ENCODE measurements at places on chromosomes 7 and 10.
A peak's percentile ranks its signal among the peaks of the same experiment; 100 is the strongest.

- DNase-seq: no peak
Observed at GRCh38 chr10:31760674-31761081, 168.0 kb downstream of the ARHGAP12 start.

- DNase-seq: no peak
Observed at GRCh38 chr7:46368871-46369270, 447.8 kb upstream of the IGFBP3 start.

DNA sequence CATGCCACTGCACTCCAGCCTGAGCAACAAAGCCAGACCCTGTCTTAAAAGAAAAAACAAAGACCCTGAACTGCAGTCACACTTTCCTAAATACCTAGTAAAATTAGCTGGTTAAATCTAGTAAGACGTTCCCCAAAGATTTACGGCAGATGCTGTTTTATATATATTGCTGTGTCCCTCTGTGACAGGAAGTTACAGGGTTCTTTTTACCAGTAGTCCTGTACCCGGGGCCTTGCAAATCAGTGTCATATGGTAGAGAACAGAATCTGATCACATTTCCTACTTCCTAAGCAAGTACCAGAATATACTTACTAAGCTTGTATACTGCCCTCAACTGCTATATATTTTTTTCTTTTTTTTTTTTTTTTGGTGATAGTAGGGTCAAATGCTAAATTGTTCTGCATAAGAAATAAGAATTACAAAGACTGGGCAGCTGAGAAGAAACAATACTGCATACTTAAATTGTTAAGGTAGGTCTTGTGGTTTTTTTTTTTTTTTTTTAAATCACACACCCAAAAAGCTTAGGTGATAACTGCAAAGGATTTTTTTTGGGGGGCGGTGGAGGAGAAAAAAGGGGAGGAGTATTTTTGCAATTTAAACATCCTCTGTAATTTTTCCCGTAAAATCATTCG lies 27.3 kb upstream of the KMT2E start:
- DNase-seq: no peak

GRCh38 chr10:104330168-104331110 lies 7.8 kb downstream of the ITPRIP start:
- DNase-seq: no peak

DNA sequence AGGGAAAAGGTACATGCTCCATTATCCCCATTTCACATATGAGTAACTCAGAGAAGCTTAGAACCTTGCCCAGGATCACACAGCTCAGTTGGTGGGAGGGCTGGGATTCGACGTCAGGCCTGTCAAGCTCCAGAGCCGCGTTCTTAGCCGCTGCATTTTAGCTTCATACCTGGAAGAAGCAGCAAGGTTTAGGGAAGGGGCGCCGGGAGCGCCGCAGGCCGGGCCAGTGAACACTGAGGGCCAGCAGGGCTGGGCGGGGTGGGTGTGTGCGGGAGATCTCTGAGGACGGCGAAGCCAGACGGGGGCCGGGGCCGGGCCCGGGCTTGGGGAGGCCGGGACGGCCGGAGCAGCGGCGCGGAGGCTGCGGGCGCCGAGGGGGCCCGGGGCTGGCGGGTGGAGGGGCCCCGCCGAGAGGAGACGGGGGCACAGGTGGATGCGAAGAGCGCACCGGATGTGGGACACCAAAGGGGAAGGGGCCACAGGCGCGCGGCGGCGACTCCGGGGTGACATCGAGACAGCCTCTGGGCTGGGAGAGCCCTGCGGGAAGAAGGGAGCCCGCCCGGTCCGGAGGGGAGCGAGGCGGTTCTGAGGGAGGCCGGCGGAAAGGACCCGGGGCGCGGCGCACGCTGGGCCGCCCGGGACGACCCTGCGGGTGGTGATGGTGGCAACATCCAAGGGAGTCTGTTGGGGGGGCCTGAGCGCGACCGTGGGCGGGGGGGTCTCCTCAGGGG lies 498 bp downstream of the NDST2 start:
- DNase-seq: peak; percentile 55

DNA sequence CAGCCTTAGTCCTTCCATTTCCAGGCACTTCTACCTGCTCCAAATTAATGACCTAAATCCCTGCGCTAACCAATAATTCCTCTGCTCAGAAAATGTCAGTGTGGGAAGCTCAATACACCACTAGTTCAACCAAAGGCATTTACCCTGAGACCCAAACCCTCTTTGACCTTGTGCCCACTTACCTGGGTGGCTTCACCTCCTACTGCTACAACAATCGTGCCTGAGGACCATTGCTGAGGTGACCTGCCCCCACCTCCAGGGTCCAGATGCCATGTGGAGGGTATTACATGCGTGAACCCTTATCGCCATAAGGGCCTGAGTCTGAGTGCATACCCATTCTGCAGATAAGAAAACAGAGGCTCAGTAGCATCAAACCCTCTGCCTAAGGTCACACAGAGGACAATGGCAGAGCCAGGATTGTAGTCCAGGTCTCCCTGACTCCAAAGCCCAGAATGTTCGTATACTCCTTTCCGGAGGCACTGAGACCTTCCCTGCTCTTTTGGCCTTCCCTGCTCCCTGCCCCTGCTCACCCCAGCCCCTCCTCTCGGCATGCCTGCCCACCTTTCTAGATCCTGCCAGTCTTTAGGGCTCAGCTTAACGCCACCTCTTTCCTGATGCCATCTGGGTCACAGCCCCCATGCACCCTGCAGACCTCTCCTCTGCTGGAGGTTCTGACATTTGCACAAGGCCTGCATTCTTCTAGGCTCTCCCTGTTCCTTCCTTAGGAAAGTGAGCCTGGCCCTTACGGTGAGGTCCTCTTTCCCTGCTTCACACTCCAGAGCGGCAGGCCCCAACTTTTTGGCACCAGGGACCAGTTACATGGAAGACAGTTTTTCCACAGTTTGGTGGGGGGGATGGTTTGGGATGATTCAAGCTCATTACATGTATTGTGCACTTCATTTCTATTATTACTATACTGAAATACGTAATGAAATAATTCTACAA lies 94.9 kb downstream of the CHST15 start:
- peak; percentile 4 for DNase-seq

- DNase-seq: no peak
Observed at GRCh38 chr10:21895932-21896331, 107.6 kb downstream of the DNAJC1 start.

DNA sequence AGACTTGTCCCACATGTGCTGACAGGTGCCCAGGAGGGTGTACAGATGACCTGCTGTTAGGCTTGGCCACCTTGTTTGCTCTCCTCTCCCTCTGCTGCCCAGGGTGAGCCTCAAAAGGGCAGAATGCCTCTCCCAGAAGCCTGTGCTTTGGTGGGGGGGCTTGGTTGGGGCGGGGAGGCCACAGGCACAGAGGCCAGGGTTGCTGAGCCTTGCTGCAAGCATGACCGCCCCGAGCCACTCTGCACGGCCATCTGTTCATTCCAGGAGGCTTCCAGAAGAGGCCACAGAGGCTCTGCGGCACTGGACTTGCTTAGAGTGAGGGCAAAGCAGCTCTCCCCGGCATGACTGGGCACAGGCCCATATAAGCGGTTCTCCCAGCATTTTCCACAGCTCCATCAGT lies 190.8 kb downstream of the GLRX3 start:
- DNase-seq: no peak

DNA sequence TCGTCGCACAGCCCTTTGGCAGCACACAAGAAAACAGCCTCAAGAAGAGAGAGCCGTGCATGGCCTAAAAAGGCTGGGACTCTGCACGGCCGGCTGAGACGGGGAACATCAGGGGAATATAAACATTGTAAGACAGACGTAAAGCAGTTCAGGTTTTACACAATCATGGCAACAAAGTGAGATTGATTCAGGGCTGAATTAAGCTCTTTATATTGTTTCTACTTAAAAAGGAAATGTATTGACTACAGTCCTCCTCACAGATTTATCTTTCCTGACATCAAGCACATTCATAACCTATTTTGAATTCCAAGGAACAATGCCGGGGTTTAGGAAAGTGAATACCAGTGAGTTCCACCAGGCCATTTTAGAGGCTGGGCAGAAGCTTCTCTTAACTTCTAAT lies 25.2 kb downstream of the SORBS1 start:
- no peak for DNase-seq

- no peak for DNase-seq
Observed at GRCh38 chr10:118395947-118396346, 53.8 kb upstream of the FAM204A start.

DNA sequence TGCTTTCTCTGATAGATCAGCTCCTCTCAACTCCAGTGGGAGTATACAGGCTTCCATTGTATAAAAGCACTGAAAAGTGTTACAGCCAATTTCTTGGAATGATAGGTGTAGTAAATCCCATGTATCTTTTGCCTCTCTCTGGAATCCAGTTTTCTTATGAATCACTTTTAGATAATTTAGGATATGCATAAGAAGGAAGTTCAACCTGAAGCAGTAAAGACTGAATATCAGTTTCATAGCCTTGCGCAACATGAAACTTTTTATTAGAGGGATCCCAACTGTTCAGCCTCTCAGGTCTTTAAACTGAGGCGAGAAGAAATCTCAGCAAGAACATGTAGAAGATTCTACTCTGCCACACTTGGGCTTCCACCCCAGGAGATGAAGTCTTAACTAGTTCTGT lies 280.0 kb downstream of the MALRD1 start:
- DNase-seq: no peak

- DNase-seq: peak; percentile 24
Observed at GRCh38 chr7:8177109-8177933, 84.6 kb downstream of the ICA1 start.

DNA sequence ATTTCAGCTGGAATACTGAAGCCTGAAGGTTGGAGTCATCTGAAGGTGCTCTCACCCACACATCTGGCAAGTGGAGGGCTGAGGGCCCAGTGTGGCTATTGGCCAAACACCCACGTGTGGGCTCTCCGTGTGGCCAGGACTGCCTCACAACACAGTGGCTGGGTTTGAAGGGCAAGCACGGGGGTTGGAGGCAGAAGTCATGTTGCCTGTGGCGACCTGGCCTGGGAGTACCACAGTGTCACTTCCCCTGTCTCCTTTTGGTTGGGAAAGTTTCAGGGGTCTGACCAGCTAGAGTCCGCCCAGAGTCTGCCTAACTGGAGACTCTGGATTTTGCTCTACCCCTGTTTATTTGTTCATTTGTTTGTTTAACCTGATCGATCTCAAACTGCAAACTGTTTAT lies 169.5 kb downstream of the DNAJB6 start:
- no peak for DNase-seq

DNA sequence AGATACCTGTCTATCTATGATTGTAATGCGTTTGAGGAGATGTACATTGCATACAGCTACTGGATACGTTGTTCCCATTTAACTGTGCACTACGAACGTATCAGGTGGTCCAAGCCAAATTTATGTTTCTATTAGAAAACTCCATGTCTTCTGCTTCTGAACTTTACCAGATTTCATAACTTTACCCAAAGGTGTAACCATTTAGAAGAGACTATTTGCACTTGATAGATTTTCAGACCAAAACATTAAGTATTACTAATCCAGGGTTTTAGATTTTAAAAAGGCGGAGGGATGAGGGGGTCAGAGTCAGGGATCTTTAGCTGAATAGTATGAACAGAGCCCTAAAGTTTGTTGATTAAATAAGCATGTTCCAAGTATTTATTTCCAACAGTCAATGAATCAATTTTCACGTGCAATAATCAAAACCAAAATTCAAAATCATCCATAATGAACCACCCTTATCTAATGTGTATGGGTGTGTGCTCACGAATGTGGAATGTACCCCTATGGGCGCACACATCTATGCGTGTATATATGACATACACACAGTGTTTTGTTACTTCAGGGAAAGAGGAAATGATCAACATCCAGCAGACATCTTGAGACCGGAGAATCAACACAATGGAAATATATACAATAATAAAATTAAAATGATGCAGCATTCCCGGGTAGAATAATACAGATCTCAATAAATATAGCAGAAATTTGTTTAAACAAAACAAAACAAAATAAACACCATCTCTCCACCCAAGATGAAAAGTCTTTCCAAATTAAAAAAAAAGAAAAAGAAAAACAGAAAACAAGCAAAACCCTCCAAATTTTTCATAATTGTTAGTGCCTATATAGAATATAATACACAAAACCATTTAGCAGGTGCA lies 3.4 kb downstream of the FEZF1 start:
- DNase-seq: no peak

DNA sequence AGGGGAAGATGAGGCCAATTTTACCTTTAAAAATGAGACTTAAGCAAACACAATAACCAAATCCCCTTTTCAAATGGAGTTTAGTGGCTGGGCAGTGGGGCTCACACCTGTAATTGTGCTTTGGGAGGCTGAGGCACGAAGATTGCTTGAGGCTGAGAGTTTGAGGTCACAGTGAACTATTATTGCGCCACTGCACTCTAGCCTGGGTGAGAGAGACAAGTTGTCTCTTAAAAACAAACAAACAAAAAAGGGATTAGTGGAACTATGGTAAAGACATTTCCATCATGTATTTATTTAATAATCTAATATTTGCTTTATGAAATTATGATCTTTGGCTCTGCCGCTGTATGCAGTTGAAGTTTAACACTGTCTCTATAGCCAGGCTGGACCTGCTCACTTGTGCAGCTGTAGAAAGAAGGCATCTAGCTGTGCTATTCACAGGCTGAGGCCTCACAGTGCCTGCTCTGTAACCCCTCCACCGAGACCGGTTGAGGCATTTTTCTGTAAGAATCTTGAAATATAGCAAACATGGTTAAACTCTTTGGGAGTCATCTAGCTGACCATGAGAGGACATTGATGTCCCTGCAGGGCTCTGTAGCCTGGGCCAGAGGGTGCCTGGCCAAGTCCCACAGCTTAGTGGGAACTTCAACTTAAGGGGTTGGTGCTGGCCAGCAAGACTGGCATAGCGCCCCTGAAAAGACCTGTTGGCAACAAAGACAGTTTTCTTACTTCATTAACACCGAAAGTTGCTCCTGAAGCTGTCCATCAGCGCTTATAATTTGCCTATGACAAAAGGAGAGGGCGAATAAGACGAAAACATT lies 131.8 kb downstream of the BMPER start:
- DNase-seq: no peak

DNA sequence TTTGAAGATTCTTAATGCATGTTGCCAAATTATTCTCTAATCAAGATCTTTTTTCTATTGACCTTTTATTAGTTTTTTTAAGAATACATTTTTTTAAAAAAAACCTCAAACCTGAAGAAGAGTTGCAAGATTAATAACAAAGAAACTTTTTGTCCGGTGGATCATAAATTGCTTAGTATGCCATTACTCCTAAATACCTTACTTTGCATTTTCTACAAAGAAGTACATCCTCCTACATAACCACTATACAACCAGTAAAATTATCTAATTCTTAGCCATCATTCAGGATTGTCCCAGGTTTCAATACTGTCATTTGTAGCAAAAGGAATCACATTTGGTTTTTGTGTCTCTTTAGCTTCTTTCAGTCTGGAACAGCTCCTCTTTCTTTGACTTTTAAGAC lies 77.9 kb downstream of the SRI start:
- no peak for DNase-seq

GRCh38 chr10:47418321-47418720 lies 34.2 kb upstream of the ZNF488 start:
- no peak for DNase-seq

DNA sequence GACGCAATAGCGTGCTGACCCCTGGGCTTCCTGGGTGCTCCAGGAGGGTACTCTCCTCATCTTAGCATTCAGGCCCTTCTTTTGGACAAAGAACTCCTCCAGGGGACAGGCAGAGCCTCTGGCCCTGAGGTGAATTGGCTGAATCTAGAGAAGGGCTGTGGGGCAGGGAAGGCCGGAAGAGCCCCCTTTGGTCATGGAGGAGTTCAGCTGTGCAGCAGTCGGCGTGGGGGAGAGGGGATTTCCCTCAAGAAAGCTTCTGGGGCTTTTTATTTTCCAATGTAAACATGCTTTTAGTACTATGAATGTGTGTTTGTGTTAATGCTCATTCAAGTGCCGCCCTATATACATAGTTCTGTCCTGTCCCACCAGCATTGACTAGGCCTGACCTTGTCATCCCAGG lies 38.8 kb downstream of the FIGNL1 start:
- DNase-seq: peak; percentile 62

- no peak for DNase-seq
Observed at GRCh38 chr10:83801983-83802382, 337.3 kb upstream of the GHITM start.
